ENCODE measurements at places on chromosomes 6 and 20.

DNA sequence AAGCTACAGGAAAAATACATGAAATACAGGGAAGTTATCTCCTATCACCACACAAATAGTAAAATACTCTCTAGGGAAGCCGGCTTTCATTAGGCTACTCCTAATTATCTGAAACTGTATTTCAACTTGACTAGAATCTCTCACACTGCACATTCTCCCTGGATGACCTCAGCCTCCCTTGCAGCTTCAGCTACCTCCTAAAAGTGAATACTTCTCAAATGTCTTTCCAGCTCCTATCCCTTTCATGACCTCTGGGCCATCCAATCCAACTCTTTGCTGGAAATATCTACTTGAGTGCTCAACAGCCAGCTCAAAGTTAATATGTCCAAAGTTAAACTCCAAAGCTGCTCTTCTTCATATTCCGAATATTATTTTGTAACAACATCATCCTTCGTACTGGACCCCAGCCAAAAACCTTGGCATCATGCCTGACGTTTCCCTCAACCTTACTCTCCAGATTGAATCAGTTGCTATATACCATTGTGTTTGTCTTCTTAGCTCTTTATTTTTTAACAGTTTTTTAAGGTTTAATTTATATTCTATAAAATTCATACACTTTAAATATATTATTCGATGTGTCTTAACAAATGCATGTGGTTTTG is 29.4 kb upstream of the KIF6 start:
- DNase-seq, result no peak

- no peak for DNase-seq
These were observed 1065.5 kb downstream of the GRIK2 start for GRCh38 chr6:102458990-102459389.

GRCh38 chr20:10089871-10090587 is 55.2 kb downstream of the ANKEF1 start:
- no peak for DNase-seq

- no peak for DNase-seq
These were observed 684.6 kb downstream of the RFPL4B start for GRCh38 chr6:113031591-113032238.

DNA sequence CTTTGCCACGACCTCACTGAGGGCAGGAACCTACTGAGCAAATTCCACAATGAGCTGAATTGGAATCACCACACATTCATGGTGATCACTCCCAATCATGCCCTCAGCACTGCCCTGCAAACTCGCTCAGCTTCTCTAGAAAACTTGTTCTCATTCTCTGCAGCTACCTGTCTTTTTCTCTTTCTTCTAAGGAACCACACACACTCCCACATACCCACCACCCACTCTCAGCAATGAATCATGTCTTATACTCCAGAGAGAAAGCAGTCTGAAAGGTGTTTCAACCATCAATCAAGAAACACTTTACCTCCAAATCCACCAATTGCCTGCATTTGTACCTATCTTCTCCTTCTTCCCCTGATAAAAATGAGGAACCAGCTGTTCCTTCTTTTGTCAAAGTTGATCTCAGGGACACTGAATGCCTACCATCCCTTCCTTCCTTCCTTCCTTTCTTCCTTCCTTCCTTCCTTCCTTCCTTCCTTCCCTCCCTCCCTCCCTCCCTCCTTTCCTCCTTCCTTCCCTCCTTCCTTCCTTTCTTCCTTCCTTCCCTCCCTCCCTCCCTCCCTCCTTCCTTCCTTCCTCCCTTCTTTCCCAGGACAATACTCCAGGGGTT is 84.6 kb upstream of the SGK1 start:
- DNase-seq, result no peak

DNA sequence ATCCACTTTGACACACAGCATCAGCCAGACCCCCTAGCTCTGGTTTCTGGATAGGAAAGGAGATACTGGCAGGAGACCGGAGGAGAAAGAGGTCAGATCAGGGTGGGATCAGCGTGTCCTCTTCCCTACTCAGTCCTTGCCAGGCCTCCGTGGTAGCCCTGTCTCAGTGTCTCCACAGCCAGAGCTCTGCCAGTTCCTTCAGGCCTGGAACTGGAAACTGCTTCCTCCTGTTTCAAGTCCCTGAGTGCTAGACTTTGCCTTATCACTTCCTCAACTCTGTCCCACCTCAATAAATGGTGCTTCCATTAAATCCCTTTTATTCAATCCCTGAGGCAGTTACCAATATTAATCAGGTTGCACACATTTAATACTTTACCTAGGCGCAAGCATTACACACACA is 96.8 kb upstream of the LY86 start:
- no peak for DNase-seq

GRCh38 chr6:159996087-159996622 is 27.3 kb downstream of the IGF2R start:
- DNase-seq, result no peak

DNA sequence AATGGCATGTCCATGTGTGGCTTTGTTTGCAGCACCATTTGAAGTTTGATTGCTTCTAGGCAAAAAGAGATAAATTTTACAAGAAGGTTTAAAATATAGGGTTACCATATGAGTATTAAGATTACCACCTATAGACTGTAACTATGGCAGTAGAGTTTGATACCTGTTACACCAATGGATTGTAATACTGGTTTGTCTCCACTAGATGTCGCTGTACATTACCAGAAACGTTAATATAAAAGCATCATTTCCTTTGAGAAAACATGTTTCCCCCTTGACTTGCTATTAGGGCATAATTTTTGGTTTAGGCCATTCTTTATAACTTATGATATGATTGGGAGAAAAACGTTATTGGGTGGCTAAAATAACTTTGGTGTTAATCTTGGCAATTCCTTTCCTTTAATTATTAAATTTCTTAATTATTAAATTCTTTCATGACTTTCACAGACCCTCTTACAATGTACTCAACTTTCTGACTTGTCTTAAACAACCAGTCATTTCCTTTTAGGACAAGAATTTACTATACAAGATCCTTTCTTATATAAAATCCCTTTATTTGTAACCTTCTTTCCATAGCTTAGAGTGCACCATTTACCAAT is 42.8 kb downstream of the HLA-DPB1 start:
- DNase-seq, result no peak

DNA sequence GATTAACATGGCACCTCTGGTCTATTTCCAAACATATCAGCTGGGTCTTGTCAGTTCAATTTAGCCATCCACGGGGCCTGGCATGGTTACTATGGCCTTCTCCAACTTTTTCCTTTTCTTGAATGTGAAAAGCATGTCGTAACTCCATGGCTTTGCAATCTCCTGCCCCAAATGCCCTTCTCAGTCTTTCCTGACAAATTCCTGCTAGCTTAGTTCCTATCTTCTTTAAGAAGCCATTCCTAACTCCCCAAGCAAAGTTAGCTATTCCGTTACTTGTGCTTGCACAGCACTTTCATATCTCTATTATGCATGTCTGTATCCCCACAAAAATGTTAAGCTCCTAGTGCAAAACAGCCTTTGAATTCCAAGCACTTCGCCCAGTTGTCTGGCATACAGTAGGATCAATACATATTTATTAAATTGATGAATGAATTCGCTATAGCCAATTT is 105.6 kb downstream of the AIG1 start:
- no peak for DNase-seq

- DNase-seq, result no peak
These were observed 39.1 kb downstream of the TMX4 start for GRCh38 chr20:7980332-7981046.

- DNase-seq, result no peak
These were observed 70.3 kb downstream of the SMAP1 start for GRCh38 chr6:70738028-70738427.

DNA sequence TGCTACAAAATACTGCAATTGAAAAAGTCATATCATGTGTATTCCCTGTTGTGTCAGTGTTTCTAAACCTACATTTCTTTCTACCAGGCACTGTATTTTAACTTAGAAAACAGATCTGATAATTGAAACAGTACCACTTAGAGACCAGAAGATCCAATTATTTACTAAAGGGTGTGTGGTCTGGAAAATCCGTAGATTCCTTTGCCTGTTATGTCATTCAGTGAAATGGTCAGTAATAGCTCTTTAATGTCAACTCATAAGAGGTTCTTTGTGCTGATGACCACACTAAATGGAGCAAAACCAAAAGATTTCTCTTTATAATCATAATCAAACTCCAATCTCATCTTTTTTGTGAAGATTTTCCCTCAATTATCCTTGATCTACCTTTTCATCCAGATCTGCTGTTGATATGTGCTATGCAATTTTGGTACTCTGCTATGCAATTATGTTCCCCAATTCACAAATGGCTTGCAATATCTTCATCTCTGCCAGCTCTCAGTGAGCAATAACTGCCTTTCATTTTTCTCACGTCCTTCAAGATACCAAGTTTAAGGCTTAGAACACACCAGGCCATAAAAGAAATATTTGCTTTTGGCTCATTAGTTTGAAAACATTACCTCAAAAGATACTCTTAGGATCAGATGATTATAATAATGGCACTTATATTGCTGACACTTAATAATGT is 165.5 kb downstream of the MOXD1 start:
- no peak for DNase-seq

DNA sequence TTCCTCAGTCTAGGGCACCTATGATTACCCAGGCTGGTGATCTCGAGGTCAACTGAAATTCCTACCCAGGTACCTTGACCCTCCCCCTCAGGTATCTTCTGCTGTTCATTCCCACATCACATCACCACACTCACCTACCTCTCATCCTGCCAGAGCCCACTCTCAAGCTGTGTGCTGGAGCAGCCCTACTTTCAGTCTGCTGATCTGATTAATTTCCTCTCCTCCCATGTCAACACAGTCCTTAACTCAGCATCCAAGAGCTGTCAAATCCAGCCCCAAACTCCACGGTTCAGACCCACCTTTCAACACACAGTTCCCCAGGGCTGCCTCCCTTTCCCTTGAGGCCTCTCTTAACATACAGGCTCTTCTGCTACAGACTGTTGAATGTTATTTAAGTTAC is 42.4 kb downstream of the EZR start:
- no peak for DNase-seq

All from activated CD4-positive, alpha-beta T cell treated with anti-CD3 and anti-CD28 coated beads for 1 hour (primary cell).